Esophagus mucosa (tissue), 1 donor: ENCODE measurements at places on chromosomes 12 and 14. TPM values are rescaled to one million over a fixed set of nuclear protein-coding genes. Genes with fewer than 3 reads are reported as not detected.

DNA sequence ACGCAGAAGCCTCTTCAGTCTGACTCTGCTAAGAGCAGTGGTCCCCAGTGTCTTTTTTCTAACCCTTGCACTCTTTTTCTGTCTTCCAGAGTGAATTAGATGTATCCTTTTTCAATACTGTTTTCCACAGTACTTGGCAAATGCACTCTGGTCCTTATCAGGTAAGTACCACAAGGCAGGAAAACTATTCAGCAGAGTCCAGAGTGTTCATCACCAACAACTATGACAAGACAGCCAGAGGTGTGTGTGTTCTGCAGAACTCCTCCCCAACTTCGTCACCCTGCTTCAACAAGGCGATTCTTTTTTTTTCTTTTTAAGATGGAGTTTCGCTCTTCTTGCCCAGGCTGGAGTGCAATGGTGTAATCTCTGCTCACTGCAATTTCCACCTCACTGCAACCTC is 54.3 kb upstream of the STRN3 start:
- ATAC-seq = no peak

DNA sequence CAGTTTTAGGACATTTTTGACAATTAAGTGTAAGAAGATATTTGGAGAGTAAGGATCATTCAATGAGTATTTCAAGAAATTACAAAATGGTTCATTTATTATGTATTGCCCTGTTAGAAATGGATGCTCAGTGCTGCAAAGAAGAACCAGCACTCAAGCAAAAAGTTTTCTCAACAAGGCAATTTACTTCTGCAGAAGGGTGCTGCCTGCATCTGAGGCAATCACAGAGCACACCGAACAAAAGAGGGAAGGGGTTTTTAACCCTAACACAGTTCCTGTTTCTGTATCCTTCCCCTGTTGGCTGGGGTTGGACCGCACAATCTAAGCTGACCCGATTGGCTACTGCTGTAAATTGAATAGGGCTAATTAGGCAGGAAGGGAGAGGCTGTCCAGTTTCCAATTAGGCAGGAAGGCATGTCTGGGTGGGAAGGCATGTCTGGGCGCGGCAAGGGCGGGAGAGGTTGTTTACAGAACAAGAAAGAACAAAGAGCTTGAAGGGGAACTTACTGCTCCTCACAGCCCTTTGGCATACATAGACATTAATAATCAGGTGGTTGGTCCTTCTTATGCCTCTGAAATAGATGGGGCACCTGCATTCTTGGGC is 41.4 kb downstream of the SPTSSA start:
- ATAC-seq = peak; percentile 55

The PPP1R36 gene
- 0.20 TPM for total RNA-seq

The KRT72 gene
- total RNA-seq = not detected
